Heart right ventricle (tissue), 16 donors: ENCODE measurements at places on chromosomes 7 and 10.

DNA sequence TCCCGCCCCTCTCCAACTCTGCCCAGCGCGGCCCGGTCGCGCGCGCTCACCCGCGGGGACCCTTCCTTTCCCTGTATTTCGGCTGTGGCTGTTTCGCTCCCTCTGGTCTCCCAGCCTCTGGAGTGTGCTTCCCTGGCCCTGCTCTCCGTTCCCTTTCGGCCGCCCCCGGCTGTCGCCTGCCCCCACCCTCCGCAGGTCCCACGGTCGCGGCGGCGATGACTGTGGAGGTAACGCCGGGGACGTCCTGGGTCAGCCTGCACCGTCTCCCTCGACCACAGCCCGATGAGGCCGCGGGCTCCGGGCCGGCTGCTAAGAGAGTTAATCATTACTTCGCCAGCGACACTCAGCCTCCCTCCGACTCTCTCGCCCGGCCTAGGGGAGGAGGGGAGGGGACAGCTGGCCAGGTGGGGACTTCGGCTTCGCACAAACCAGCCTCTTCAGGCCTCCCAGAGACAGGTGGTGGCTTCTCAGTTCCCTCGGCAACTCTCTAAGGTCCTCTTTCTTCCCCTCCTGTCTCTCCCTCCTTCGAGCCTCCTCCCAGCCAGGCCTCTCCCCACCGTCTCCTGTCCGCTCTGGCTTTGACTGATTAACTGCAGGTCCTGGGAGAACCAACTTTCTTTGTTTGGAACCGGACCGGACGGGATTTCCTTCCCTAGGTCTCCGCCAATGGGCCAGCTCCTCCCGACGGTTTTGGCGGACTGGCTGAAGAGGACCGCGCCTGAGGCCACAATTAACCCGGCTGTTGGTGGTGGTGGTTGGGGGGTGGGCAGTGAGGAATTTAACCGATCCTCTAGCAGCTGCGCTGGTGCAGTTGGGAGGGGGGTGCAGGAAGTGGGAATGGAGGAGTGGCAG is 5.6 kb upstream of the PAX2 start:
- no peak overlapping the region for H3K4me3 ChIP-seq
- no peak for DNase-seq
- peaks cover 50% of the 10 kb centered on the region for H3K4me1 ChIP-seq
- H3K27me3 ChIP-seq, result peaks cover 99% of the 10 kb centered on the region

GRCh38 chr10:113987805-113988204 is 55.9 kb upstream of the ADRB1 start:
- DNase-seq, result no peak
- no peaks in the 10 kb centered on the region for H3K27me3 ChIP-seq
- no peaks in the 10 kb centered on the region for H3K36me3 ChIP-seq
- peaks cover 4% of the 10 kb centered on the region for H3K4me1 ChIP-seq
- H3K4me3 ChIP-seq, result no peak overlapping the region

DNA sequence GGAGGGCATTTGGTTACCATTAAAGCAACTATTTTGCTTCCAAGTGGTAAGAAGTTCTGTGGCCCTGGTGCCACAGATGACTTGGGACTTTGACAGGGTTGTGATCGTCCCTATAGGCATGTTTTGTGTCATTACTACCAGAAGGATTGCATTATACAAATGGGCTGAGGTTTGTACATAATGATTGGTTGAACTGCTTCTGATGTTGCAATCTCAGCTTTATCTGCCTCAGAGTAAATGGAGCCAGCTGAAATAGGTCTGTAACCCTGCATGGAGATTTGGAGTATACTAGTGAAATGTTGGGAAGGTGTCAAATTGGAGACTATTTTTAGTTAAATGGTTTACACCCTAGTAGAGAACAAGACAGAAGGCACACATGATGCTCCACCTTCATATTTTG is 46.1 kb upstream of the SEPTIN7 start:
- DNase-seq, result no peak
- peak overlapping the region; percentile 22 for H3K27ac ChIP-seq
- H3K36me3 ChIP-seq, result no peaks in the 10 kb centered on the region
- peaks cover 25% of the 10 kb centered on the region for H3K4me1 ChIP-seq

DNA sequence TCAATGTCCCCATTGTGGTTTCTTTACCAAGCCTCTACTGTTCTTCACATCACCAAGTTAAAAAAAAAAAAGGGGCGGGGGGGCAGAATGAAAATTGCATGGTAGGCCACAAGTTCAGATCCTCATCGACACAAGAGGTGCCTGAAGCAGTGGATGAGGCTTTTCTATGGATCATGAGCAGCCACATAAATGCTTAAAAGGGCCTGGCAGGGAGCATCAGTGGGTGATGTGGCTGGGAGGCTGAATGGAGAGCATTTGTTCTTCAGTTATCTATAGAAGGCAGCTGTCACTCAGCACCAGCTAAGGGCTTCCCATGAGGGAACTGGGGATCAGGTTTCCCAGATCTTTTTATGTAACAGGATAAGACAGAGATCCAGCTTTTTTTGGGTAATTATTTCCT is 117.9 kb downstream of the CFTR start:
- DNase-seq, result no peak
- H3K27me3 ChIP-seq, result no peaks in the 10 kb centered on the region
- no peak overlapping the region for H3K4me3 ChIP-seq
- no peaks in the 10 kb centered on the region for H3K36me3 ChIP-seq
- no peak overlapping the region for H3K27ac ChIP-seq
- no peaks in the 10 kb centered on the region for H3K4me1 ChIP-seq

- H3K4me1 ChIP-seq, result no peaks in the 10 kb centered on the region
- no peaks in the 10 kb centered on the region for H3K36me3 ChIP-seq
- H3K27ac ChIP-seq, result no peak overlapping the region
These were observed 224.2 kb upstream of the AUTS2 start for GRCh38 chr7:69374044-69374425.

DNA sequence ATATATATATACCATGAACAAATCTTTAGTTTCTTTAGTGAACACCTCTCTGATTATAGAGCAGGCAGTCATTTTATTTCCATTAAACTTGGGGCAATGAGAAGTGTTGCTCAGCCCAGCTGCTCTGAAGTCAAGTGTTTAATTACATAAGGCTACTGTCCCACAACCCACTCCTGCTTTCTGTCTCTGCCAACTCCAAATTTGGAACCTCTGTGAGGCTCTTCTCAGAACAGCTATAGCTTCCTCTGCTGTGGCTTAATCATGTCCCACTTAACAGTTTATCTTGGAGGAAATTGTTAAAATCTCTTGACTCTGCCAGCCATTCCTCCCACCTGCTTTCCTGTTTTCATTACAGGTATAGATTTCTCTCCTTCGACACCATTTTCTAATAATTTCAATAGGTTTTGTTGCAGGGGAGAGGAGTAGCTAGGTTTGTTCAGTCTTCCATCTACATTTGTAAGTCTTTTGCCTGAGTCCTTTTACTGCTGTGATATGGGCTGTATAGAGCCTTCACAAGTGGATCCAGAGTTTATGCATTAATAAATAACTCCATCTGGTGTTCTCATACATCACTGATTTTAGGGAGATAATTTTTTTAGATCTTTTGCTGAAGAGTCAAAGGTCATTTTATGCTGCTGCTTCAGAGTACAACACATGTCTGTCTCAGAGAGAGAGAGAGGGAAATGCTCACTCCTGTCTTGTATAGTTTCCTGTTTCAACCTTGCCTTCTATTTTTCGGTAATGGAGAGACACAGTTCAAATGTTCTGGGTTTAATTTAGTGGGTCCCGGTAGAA is 170.4 kb downstream of the WNT2 start:
- H3K4me3 ChIP-seq, result no peak overlapping the region
- H3K27ac ChIP-seq, result no peak overlapping the region
- DNase-seq, result no peak
- peaks cover 13% of the 10 kb centered on the region for H3K4me1 ChIP-seq

DNA sequence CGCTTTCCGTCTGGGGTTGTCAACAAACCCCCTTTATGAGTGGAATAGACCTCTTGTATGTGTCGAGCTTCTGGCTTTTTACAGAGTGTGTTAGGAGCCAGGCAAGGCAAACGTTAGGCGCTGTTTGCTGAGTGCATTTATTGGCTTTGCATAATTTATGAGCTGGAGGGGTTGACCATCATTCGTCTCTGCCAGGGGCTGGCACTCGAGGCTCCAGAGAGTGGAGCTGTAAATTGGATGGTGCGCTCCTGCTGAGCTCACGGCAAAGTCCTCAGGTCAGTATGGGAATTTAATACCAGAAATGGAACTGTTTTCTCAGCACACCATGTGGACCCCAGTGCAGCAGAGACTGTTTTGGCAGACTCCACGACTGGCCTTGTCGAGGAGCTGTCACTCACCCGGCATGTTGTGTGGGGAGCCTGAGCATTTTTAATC is 699.4 kb upstream of the GALNT17 start:
- H3K4me1 ChIP-seq, result no peaks in the 10 kb centered on the region
- no peak overlapping the region for H3K4me3 ChIP-seq
- no peaks in the 10 kb centered on the region for H3K27me3 ChIP-seq
- H3K27ac ChIP-seq, result no peak overlapping the region

- no peak for DNase-seq
- H3K36me3 ChIP-seq, result no peaks in the 10 kb centered on the region
- H3K27me3 ChIP-seq, result no peaks in the 10 kb centered on the region
- no peak overlapping the region for H3K27ac ChIP-seq
- H3K4me3 ChIP-seq, result no peak overlapping the region
These were observed 685.7 kb upstream of the IGFBP3 start for GRCh38 chr7:46606761-46607160.

GRCh38 chr7:51309361-51310130 is 7.1 kb downstream of the COBL start:
- H3K27ac ChIP-seq, result no peak overlapping the region
- no peaks in the 10 kb centered on the region for H3K36me3 ChIP-seq
- H3K27me3 ChIP-seq, result no peaks in the 10 kb centered on the region
- no peak for DNase-seq
- H3K4me1 ChIP-seq, result no peaks in the 10 kb centered on the region

GRCh38 chr7:69932034-69932628 is 333.9 kb downstream of the AUTS2 start:
- no peaks in the 10 kb centered on the region for H3K36me3 ChIP-seq
- H3K4me3 ChIP-seq, result no peak overlapping the region
- H3K4me1 ChIP-seq, result peaks cover 8% of the 10 kb centered on the region
- no peak for DNase-seq
- H3K27me3 ChIP-seq, result no peaks in the 10 kb centered on the region

DNA sequence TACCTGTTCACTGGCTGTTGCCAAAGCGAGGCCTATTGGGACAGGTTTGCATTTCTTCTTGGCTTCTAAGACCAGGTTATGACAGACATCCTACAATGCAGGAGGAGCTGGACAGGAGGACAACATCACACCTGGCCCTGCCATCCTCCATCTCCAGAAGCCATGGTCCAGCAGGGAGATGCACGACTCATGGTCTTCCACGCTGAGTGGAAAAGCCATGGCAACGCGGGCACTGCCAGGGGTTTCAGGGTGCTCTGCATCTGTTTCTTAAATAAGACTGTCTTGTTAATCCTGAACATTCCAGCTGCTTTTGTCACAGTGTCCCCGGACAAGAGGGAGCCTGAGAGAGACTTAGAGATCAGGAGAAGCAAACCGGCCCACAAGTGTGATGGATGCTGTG is 40.3 kb downstream of the CLRN3 start:
- H3K27ac ChIP-seq, result no peak overlapping the region
- DNase-seq, result no peak
- H3K4me1 ChIP-seq, result no peaks in the 10 kb centered on the region
- H3K27me3 ChIP-seq, result no peaks in the 10 kb centered on the region

- DNase-seq, result no peak
- H3K27me3 ChIP-seq, result no peaks in the 10 kb centered on the region
- H3K36me3 ChIP-seq, result no peaks in the 10 kb centered on the region
- H3K4me1 ChIP-seq, result peaks cover 4% of the 10 kb centered on the region
These were observed 29.7 kb downstream of the PLXNA4 start for GRCh38 chr7:132546366-132547127.

DNA sequence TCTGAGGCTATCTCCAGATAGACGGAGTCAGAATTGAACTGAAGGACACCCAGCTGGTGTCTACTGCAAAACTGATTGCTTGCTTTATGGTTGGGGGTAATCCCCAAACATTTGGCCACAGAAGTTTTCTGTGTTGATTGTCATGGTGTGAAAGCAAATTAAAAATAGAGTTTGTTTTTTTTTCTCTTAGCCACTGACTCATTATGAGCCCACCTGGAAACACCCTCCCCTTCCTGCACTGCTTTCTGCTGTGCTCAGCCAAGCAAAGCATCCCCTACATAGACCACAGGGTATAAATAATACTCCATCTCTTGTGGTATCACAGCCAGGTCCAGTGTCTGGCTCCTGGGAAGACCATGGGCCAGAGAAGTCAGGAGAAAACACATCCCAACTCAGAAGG is 6.5 kb upstream of the VWC2 start:
- no peaks in the 10 kb centered on the region for H3K4me1 ChIP-seq
- H3K27ac ChIP-seq, result no peak overlapping the region
- DNase-seq, result no peak
- no peaks in the 10 kb centered on the region for H3K36me3 ChIP-seq

DNA sequence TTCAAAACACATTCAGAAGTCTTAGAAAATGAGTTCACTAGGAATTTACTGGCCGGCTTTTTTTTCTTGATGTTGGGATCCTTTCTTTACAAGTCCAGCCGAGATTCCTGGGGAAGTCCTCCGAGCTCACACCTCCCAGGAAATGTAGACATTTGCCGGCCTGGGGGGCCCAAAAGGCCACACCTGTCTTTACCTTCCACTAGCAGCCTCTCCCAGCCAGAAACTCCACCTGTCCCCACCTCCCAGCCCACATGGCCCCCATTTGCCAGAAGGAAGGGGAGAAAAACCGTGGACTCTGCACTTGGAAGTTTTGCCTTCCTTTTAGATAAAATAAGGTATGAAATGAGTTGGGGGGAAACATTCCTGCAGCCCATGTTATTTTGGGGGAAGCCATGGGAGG is 27.6 kb upstream of the EMX2 start:
- H3K36me3 ChIP-seq, result no peaks in the 10 kb centered on the region
- H3K4me1 ChIP-seq, result no peaks in the 10 kb centered on the region
- H3K27me3 ChIP-seq, result no peaks in the 10 kb centered on the region
- no peak for DNase-seq
- no peak overlapping the region for H3K4me3 ChIP-seq
- H3K27ac ChIP-seq, result no peak overlapping the region

- no peaks in the 10 kb centered on the region for H3K36me3 ChIP-seq
- no peak overlapping the region for H3K27ac ChIP-seq
- H3K4me3 ChIP-seq, result no peak overlapping the region
- DNase-seq, result no peak
These were observed 209.6 kb upstream of the SH2B2 start for GRCh38 chr7:102077081-102077480.

GRCh38 chr10:89679986-89680385 is 21.4 kb upstream of the KIF20B start:
- H3K27ac ChIP-seq, result no peak overlapping the region
- H3K4me3 ChIP-seq, result no peak overlapping the region
- H3K27me3 ChIP-seq, result no peaks in the 10 kb centered on the region
- DNase-seq, result no peak

GRCh38 chr7:132353936-132354335 is 222.3 kb downstream of the PLXNA4 start:
- no peak overlapping the region for H3K27ac ChIP-seq
- H3K36me3 ChIP-seq, result no peaks in the 10 kb centered on the region
- no peak for DNase-seq
- peaks cover 10% of the 10 kb centered on the region for H3K4me1 ChIP-seq
- H3K27me3 ChIP-seq, result no peaks in the 10 kb centered on the region
